ENCODE measurements at places on chromosomes 7 and 10. TPM values are rescaled to one million over a fixed set of nuclear protein-coding genes. Genes with fewer than 3 reads are reported as not detected.
A peak's percentile ranks its signal among the peaks of the same experiment; 100 is the strongest.

GRCh38 chr7:44819292-44819691 is 22.8 kb downstream of the PPIA start:
- DNase-seq: no peak

DNA sequence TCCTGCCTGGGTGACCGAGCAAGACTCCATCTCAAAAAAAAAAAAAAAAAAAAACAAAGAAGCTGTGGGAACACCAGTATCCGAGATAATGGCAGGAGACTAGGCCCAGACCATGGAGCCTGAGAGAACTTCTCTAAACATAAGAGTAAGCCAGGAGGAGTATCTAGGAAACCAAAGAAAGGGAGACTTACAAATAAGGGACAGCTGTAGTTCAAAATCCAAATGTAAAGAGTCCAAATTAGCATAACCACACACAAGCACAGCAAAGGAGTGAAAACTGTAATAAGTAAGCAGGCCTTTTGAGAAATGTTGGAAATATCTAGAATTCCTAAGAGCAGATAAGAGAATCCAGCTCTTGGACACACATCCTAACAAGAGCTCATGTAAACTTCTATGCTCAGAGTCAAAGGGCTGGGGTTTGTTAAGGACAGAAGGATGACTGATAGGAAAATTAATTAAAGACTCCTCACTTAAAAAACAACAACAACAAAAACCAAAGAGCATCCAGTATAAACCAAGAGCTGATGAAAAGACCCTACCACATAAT is 15.8 kb downstream of the ZNF25 start:
- no peak for DNase-seq

- no peak for DNase-seq
These were observed 626 bp downstream of the ZNF804B start for GRCh38 chr7:88760136-88760515.

GRCh38 chr7:46569133-46569465 is 648.0 kb upstream of the IGFBP3 start:
- no peak for DNase-seq

DNA sequence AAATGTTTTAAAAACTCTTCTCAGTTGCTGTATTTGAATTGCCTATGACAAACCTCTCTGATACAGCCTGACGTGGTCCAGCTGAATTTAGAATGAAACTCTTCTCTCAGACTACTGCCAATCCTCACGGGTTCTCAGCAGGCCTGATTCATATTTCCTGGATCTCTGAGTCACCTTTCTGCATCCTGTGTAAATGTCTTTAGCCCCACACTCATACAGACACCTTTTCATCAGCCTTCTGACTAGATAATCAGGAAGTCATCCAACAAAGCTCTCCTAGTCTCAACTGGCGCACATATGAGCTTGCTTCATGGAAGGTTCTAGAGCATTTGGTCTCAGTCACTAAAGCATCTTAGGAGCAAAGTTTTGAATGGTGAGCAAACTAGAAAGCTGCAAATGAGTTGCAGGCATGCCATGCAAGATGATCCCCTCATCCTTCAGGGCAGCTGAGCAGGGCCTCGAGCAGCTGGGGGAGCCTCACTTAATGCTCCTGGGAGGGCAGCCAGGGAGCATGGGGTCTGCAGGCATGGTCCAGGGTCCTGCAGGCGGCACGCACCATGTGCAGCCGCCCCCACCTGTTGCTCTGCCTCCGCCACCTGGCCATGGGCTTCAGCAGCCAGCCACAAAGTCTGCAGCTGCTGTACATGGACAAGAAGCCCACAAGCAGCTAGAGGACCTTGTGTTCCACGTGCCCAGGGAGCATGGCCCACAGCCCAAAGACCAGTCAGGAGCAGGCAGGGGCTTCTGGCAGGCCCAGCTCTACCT is 182.8 kb downstream of the ARHGAP12 start:
- DNase-seq: peak; percentile 93

DNA sequence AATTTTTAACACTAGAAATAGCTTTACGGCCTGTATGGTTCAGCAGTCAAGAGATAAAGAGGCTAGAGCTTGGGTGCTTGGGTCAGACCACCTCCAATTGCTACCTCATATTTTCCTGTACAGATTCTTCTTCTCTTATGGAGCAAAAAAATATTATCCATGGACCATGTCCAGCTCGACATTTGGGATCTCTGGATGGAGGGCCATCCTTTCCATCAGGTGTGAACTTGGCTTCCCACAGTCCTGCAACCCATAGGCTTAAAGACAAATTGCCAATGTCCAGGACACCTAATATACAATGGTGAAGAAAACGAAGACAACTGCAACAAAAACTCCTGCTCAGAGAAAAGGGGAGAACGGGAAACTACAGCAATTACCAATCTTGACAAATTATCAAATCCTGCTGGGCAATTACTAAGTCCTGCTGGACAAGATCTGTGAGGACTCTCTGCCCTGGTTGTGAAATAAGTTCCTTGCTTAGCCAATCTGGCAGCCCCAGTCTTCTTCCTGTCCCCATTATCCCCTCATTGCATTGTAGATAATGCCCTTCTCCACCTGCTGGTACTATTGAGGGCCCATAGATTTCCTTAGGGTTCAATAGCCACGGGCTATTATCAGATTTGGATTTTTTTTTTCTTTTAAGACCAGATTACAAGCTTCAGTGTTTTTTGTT is 42.0 kb upstream of the BRAF start:
- no peak for DNase-seq

GRCh38 chr7:142811154-142811737 is 40.5 kb downstream of the PRSS2 start:
- peak; percentile 22 for DNase-seq

DNA sequence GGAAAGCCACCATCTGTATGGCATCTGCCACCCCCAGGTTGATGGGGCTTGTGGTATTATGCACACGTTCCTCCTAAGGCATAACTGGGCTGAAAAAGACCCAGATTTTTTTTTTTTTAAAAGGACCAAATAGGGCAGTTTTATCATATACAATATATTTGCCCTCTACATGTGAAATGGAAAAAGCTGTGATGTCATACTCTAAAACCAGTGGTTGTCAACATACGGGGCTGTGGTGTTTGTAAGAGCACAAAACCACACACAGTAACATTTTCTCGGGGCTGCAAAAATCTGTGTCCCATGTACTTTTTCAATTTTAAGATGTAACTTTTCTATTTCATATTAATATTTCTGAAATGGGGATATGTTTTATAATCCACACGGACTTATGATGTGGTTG is 34.9 kb downstream of the FAM171A1 start:
- no peak for DNase-seq

DNA sequence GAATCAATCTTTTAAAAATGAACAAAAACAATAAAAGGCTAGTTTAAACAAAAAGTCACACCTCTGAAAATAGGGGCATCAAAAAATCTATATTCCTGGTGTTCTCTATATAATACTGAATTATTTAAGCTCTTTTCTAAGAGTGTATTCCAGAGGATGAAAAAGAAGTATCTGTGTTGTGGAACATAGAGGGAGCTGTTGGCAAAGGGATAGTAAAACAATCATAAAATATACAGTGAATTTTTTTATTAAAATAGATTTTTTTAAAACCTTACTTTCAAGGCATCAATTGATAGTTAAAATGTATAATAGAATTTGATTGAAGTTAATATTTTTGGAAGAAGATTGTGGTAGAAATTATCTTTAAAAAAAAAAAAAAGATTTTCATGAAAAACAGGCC is 1409.1 kb upstream of the CELF2 start:
- DNase-seq: peak; percentile 15

- DNase-seq: no peak
These were observed 96.5 kb downstream of the CAMK1D start for GRCh38 chr10:12445701-12446334.

- no peak for DNase-seq
These were observed 3.8 kb downstream of the ZYX start for GRCh38 chr7:143384661-143385631.

- no peak for DNase-seq
These were observed 39.1 kb downstream of the LRRC20 start for GRCh38 chr10:70343312-70343711.

GRCh38 chr10:73941300-73941699 is 30.4 kb downstream of the PLAU start:
- no peak for DNase-seq

GRCh38 chr7:9082203-9082602 is 648.8 kb downstream of the NXPH1 start:
- DNase-seq: no peak

- no peak for DNase-seq
These were observed 110.6 kb downstream of the ITGB8 start for GRCh38 chr7:20441346-20441745.

GRCh38 chr10:102555781-102556328 is 52.1 kb downstream of the SUFU start:
- no peak for DNase-seq

DNA sequence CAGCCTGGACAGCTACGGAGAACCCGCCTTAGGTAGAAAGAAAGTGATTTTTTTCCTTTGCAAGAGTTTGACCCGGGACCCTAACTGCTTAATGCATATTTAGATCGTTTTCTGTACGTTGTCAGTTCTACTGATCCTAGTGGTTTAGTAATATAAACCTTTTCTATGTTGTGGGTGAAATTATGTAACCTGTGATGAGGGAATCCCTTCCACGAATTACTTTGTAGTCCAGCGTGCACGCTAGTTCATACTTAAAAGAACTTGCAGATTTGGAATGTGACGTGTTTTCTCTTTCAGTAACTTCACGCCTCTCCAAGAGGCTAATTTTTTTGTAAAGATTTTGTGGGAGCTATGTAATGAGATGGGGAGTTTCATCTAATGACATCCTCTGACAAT is 705 bp downstream of the SLF2 start:
- DNase-seq: no peak

DNA sequence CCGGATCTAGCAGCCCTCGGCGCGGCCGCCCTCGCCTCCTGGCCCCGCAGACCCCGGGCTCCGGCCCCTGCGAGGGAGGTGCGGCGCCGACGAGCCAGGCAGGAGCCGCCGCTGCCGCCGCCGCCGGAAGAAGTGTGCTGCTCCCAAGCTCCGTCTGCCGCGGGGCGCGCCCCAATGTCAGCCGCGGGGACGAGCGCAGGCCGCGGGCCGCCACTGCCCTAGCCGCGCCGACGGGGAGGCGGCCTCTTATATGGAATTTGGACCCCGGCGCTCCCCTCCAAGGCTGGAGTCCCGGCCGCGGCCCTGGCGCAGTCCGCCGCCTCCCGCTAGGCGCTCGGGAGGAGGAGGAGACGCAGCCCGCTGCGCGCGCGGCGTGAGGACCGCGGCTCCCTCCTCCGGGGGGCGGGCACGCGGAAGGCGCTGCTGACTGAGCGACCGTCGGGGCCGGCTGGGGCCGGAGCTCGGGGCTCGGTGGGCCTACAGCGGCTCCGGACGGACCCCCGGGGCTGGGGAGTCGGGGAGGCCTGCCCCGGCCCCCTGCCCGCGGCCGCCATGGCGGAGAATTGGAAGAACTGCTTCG is at the start of gene TRIM8:
TSS of gene TRIM8 (plus strand) at position 414 of the 580 bp plus-strand sequence. CDS start at position 553, 139 bp downstream.
- no peak for DNase-seq

DNA sequence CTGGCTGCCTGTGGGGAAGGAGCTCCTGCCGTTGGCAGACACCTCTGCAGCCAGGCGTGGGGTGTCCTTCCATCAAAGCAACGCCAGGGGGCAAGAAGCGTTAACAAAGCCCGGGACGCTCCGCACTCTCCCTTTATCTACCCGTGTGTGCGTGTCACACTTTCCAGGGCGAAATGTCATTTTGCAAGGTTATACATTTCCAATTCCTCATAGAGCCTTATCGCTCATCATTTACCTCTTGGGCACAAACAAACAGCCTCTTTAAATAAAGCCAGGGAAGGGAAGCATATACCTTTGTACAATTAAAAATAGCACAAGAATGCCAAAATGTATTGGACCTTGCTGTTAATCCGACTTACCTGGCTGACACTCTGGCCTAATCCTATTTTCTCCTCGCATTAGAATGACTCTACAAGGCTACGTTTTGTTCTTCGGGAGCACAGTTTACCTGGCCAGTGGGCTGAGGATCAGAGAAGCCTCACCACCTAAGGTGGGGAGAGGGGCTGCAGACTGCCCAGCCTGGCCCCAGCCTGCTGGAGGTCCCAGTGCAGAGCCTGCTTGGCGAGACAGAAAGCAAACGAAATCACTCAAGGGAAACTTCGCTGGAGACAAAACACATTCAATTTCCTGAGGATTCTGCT is 77.6 kb upstream of the EN2 start:
- DNase-seq: peak; percentile 59

DNA sequence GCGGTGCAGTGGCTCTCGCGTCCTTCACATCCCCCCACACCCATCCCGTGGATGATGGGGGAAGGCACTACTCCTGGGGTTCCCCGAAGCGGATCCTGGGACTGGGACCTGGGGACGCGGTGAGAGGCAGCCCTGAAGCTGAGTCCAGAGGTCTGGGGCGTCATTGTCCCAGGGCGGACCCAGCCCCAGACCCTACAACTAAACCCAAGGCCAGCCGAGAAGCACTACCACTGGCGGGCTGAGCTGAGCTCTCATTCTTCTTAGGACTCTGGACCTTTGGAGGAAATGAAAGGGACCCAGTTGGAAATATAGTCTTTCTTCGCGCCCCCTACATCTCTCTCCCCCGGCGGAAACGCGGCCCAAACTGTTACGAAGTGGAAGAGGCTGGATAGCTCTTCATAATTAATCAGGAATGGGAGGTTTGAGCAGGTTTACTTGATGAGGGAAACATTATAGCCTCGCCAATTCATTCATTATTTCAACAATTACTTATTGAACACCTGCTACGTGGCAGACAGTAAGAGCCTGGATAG is 389 bp upstream of the FBXL15 start:
- DNase-seq: no peak

DNA sequence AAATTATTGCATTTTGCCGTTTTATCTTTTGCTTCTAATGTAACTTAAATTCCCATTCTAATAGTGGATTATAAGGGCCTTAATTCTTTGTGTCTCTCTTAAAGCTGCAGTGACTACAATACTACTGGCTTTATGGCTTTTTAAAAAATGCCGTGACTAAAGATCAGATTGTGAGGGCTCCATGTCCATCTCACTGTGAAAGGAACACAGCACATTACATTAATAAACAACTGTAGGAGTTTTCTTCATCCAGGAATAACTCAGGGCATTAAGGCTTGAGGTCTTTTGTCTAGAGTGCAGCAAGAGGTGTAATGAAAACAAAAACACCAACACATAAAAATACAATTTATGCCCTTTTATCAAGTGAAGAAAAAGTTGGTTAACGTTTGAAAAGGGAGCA is 205.3 kb downstream of the SKAP2 start:
- no peak for DNase-seq

- DNase-seq: no peak
These were observed 79.7 kb downstream of the VIPR2 start for GRCh38 chr7:159064816-159065510.

The PRF1 gene
- polyA plus RNA-seq: 2.2 TPM

The ZNF804B gene
- polyA plus RNA-seq: not detected

The SEMA3D gene
- 55.5 TPM for polyA plus RNA-seq

The CNPY1 gene
- 0.59 TPM for polyA plus RNA-seq

The VGF gene
- not detected for polyA plus RNA-seq

The NPY4R2 gene
- 0.14 TPM for polyA plus RNA-seq

The CPEB3 gene
- polyA plus RNA-seq: 2.4 TPM
